AML-193 (cell line): ENCODE measurements at places on chromosomes 12 and 14.

DNA sequence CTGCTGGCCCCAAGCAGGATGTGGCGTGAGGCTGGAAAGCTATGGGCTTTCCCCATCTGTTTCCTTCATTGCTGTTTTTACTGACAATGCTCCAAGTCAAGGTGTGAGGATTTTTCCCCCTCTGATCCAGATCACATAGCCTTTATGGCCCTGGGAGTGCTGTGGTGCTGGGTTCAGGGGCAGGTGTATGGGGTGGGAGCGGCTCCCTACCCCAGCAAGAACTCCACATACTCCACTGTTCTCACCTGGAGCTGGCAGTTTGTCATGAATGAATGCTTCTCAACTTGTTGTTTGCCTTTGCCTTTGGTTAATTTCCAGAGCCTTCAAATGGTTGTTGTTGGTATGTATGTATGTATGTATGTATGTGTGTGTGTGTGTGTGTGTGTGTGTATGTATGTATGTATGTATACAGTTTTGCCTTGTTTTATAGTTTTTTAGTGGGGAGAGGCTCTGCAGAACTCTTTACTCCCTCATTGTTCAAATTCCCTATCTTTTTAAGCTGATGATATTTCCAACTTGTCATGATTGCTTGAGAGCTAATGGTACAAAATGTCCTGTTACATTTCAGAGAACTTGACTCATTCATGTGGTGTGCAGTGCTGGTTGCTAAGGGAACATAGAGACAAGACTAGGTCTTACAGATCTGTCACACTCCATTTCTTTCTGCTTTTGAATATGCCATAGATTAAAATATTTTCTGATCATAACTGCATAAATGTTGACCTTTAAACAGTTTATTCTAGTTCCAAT, 36.6 kb upstream of the ASPG start:
- DNase-seq, result no peak

DNA sequence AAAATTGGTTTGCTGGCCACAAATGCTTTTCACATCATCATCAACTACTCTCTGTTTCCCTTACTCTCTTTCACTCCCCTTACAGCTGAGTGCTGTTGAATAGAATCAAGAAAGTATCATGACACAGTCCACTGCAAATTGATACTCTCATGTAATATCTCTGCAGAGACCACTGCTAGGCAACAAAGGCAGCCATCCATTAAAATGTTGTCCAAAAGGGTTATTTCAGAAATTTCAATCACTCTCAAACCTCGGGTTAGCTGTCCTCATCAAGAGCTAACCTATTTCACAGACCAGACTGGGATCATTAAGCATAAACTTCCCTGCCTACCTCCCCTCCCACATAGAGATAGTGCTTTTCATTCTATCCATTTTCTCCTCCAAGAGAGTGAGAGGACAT, 186.7 kb downstream of the PLCZ1 start:
- DNase-seq, result no peak

DNA sequence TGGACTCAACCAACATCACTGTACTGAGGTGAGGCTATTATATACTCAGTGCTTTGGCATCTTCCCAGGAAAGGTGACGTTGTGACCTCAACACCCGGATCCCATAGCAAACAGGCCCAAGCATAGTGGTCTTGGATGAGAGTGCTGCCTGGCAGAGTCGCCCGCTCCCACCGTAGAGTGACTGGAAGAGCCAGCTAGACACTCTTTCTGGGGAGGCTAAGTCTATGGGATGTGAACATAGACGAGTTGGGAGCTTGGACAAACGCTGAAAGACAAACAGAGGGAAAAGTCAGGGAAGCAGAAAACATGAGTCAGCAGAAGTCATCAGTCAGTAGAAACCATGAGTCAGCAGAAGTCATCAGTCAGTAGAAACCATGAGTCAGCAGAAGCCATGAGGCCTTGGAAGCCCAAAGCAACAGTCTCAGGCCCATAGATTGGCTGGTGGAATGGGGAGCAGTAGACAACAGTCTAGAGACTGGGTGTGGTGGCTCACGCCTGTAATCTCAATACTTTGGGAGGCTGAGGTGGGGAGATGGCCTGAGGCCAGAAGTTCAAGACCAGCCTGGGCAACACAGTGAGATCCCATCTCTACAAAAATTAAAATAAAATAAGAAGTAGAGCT, 66.4 kb upstream of the MAP1LC3B2 start:
- no peak for DNase-seq

DNA sequence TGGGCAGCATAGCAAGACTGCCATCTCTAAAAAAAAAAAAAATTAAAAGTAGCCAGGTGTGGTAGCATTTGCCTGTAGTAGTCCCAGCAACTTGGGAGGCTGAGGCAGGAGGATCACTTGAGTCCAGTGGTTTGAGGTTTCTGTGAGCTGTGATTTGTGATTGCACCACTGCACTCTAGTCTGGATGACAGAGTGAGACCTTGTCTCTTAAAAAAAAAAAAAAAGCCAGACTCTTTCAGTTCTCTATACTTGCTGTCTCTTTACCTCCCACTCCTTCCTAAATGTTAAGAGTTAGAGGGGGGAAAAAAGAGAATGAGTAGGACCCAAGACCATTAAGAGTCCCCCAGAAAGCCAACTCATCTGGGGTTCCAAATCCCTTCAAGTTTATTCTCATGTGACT, 17.8 kb downstream of the EIF2S1 start:
- no peak for DNase-seq

DNA sequence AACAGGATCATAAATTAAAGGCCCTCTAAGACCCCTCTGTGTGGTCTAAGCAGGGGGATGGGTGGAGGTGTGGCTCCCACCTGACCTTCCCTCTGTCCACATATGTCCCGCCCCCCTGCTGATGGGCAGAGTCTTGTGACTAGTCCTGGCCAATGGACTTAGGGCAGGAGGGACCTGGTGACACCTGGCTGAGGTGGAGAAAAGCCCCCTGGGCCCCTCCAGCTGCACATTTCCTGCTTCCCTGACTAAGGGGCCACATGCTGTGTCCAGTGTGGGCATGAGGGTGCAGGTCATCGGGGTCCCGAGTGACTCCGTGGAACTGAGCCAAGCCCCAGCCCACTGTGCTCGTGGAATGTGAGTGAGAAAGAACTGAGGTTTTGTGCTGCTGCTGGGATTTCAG, 254.7 kb downstream of the ADGRD1 start:
- no peak for DNase-seq

GRCh38 chr12:14473707-14474287, 93.9 kb downstream of the PLBD1 start:
- DNase-seq, result no peak

DNA sequence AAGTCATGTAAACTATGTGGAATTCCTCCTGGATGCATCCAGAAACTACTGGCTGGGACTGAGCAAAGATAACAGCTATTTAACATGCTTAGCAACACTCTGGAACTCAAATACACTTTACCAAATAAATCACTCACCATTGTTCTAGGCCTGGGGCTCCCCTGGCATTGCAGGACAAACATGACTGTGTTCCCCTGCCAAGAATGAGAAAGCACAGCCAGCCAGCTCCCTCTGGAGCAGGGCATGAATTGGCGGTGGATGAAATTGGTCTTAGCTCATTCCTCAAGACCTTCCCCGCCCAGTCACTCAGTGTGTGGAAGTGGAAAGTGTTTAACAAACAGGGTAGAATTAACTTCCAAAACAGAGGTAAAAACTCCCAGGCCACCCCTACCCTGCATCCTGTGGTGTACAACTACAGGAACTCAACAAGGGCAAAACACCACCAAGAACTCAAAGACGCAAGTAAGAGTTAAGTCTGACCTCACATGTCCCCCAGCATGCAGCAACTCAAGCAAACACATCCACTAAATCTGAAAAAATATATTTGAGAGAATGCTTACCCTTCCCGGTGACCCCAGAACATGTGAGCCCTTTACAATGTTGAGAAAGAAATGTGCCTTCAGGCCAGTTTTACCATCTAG, 58.4 kb upstream of the BDKRB2 start:
- no peak for DNase-seq

GRCh38 chr12:15562263-15562662, 226.9 kb downstream of the EPS8 start:
- DNase-seq, result peak; percentile 58

- peak; percentile 20 for DNase-seq
Observed at GRCh38 chr12:81992461-81992860, 233.3 kb upstream of the PPFIA2 start.

GRCh38 chr14:68451696-68452373, 341.0 kb downstream of the ZFP36L1 start:
- DNase-seq, result no peak

GRCh38 chr14:77224212-77224611, 42.6 kb downstream of the TMEM63C start:
- DNase-seq, result no peak

DNA sequence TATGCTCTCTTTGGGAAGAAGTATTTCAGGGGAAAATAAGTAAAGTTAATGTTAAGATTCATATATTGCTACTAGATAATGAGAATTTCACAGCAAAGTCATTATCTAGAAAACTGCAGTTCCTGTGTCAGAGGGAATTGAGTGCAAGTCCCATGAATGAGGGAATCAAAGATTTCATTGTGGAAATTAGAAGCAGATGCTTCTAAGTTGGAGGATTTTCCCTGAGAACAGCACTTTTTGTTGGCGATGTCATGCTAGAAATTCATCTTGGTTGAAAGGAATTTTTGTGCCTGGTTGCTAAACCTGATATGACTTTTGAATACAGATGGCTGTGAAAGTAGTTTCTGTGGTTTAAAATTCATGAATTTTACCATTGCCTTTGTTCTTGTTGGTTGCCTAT, 25.6 kb downstream of the FRMD6 start:
- DNase-seq, result no peak

DNA sequence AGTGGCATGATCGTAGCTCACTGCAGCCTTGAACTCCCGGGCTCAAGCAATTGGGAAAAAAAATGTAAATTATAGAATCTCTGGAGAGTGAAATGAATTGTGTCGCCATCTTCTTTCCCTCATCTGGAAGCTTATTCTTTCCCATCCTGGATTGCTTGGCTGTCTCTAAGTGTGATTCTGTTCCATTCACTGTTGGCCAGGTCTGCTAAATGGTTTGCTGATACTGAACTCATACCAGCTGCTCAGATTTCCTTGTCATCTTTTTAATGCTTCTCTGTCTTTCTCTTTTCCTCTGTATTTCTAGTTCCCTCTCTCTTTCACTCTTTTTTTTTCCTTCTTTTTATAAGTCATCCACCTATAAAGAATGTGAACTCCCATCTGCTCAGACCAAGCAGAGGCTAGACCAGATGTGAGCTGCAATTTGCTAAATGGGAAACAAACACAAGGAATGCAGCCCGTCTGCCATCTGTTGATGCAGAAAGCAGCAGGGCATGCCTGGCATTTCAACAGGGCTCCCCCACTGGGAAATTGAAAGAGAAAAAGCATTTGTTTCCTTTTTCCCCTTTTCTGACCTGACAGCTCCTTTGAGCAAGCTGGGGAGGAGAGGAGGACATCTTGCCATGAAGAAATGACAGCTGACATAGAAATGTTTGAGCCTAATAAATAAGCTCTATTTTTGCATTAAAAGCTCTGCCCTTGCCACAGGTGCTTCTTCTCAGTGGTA, 1823.6 kb upstream of the FLRT2 start:
- no peak for DNase-seq

DNA sequence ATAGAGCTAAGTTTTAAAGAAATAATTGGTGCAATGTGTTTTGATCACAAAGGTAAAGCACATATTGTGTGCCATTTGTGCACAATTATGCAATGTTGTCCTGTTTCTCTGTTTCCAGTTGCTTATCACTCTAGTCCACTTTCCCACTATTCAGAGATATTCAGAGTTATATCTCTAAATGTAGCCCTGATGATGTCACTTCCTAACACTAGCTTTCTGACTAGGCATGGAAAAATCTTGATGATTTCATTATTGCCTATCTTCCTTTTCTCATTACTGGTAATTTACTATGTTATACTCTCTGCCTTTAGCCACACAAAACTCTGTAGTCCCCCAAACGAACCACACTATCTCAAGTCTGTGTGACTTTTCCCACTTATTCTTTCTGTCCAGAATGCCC, 221.2 kb downstream of the TRHDE start:
- DNase-seq, result no peak

DNA sequence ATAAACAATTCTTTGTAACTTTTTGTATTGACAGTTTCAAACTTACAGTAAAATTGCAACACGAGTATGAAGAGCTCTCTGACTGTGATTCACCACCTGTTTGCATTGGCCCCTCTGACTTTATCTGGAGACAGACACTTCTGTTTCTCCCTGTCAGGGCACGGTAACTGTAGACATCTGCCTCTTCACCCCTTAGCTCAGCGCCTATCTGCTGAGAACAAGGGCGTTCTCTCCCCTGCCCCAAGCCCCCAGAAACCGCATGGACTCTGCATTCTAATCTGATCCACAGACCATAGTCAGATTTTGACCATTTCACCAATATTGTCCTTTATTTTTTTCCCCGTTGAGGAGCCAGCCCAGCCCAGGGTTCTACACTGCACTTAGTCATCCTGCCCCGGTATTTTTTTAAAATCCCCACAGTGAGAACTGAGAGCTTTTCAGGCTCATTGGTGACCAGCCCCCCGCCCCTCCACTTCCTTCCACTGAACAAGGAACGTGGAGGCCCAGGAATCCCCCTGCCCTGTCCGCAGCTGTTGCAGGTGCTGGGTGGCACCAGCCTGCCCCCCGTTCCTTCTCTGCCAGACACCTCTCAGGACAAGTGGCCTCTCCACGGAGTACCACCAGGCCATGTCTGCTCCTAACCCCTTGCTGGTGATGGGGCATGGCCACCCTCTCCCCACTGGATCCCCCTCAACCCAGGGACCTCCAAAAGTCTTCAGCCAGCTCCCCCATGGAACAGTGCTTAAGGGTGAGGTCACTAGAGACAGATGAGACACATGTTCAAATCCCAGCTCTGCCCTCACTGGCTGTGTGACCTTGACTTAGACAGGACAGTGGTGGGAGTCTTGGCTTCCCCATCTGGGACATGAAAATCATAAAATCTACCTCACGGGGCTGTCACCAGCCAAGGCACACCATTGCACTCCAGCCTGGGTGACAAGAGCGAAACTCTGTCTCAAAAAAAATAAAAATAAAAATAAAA, 11.2 kb downstream of the RHOF start:
- no peak for DNase-seq

DNA sequence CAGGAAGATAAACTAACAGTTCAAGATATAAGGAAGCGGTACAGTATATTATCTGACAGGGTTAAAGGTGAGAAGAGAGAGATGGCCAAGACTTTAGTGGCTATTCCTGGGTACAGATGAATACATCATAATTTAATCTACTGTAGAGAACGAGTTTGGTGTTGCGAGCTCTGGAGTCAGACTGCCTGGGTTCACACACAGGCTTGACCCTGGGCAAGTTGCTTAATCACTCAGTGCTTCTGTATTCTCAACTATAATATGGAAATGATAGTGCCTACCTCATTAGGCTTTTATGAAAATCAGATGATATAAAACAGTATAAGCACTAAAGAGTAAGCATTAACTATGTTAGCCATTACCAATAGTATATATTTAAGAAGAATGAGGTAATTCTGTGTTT, 3.5 kb downstream of the PPM1H start:
- peak; percentile 71 for DNase-seq

GRCh38 chr14:22976620-22977433, 5.5 kb downstream of the AJUBA start:
- DNase-seq, result no peak

GRCh38 chr14:72892879-72893635, 844 bp downstream of the DPF3 start:
- no peak for DNase-seq

GRCh38 chr14:90302529-90303303, 29.0 kb downstream of the NRDE2 start:
- DNase-seq, result no peak

GRCh38 chr12:43309959-43310358, 242.0 kb downstream of the ADAMTS20 start:
- no peak for DNase-seq
